ENCODE measurements at places on chromosomes 4 and X.

DNA sequence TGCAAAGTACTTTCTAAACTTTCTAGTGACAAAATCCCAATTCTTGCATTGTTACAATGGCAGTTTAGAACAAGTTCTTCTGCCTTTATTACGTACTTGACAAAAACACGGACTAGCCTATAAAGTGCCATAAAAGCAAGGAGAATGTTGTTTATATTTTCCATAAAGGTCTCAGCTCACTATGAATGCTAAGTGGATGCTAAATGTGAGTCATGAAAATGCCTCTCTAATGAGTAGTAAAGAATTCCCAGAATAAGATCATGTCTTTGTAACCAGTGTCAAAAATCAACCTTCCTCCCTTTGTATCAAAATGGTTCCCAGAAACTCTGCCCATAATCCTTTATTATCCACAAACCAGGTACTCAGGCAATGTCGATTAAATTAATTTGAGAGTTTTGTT is 539.8 kb upstream of the SLIT2 start:
- no peak for DNase-seq

DNA sequence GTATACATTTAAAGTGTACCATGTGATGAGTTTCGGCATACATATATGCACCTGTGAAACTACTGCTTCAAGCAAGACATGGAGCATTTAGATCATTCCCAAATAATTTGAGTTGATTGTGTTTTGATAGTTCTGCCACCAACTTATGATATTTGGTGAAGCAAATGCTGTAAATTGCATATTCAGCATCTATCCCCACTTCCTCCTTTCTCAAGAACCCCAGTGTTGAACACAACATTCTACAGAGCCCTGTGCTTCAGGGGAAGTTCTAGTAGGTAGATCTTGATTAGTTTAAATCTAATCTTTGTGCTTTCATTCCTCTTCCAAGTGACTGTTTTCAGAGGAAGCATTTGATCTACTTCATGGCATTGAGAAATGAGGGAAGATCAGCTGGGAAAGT is 5.4 kb upstream of the SHROOM3 start:
- DNase-seq, result no peak

GRCh38 chr4:87497578-87497977 is 31.6 kb downstream of the SPARCL1 start:
- DNase-seq, result no peak

GRCh38 chr4:122787940-122788339 is 38.7 kb upstream of the FGF2 start:
- no peak for DNase-seq

- DNase-seq, result no peak
These were observed 13.7 kb downstream of the DDX60 start for GRCh38 chr4:168304744-168305459.

- no peak for DNase-seq
These were observed 672.6 kb downstream of the CENPC start for GRCh38 chr4:66872661-66873060.

DNA sequence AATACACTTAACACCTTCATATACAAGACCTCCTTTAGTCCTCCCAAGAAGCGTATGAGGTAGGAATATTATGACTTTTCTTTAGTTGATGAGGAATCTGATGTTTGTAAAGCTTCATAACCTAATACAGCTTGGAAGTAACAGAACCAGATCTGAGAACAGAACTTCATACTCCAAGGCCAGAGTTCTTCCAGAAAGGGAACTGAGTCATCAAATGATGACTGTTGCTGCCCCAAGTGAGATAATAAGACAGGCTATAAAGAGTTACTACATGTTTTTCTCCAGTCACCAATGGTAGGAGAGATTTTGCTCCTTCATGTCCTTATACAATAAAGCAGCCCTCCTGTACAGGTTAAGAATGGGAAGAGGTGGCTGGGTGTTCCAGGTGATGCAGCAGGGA is 74.3 kb upstream of the ANXA3 start:
- DNase-seq, result no peak

GRCh38 chrX:67949270-67949669 is 405.4 kb downstream of the AR start:
- DNase-seq, result no peak

DNA sequence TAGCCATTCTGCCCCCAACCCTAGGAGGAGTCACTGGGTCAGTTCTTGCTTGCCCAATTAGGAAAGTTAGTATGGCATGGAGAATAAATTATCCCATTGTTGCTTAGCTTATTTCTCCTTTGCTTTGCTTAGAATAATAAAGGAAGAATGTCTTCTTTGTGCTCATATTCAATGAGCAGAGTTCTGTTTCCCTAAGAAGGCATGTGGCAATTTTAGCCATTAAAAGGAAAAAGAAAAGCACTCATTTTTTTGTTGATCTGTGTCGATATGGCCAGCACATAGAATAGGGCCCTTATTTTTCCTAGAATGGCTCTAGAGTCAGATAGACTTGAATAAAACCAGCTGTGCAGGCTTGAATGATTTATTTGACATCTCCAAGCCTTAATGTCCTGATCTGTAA is 166.4 kb upstream of the PPARGC1A start:
- DNase-seq, result no peak

GRCh38 chr4:99207069-99207743 is 11.8 kb downstream of the ADH6 start:
- no peak for DNase-seq

- DNase-seq, result no peak
These were observed 1.5 kb upstream of the NSD2 start for GRCh38 chr4:1869530-1870327.

- no peak for DNase-seq
These were observed 118.6 kb downstream of the PALLD start for GRCh38 chr4:168615294-168616065.

DNA sequence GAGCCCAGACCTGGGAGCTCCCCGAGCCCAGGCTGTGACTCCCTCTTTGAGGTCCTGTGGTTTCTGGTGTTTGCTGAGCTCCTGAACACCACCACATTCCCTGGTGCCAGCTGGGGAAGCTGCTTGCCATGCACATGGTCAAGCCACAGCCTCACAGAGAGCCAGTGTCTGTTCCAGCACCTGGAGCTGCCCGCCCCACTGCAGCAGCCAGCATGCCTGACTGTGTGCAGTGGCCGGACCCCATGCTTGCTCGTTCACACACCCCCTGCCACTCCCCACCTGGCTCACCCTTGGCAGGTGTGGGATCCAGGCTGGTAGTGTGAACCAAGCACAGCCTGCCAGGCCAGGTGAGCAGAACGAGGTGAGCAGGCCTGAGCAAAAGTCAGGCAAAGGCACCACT is 95.6 kb upstream of the FAM9C start:
- no peak for DNase-seq

DNA sequence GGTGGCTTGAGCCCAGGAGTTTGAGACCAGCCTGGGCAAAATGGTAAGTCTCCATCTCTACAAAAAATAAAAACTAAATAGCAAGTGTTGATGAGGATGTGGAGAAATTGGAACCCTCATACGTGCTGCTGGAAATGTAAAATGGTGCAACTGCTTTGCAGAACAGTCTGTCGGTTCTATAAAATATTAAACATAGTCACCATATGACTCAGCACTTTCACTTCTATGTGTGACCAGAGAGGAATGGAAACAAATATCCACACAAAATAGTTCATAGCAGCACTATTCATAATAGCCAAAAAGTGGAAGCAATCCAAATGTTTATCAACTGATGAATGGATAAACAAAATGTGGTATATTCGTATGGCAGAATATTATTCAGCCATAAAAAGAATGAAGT is 60.8 kb upstream of the FMR1 start:
- no peak for DNase-seq

DNA sequence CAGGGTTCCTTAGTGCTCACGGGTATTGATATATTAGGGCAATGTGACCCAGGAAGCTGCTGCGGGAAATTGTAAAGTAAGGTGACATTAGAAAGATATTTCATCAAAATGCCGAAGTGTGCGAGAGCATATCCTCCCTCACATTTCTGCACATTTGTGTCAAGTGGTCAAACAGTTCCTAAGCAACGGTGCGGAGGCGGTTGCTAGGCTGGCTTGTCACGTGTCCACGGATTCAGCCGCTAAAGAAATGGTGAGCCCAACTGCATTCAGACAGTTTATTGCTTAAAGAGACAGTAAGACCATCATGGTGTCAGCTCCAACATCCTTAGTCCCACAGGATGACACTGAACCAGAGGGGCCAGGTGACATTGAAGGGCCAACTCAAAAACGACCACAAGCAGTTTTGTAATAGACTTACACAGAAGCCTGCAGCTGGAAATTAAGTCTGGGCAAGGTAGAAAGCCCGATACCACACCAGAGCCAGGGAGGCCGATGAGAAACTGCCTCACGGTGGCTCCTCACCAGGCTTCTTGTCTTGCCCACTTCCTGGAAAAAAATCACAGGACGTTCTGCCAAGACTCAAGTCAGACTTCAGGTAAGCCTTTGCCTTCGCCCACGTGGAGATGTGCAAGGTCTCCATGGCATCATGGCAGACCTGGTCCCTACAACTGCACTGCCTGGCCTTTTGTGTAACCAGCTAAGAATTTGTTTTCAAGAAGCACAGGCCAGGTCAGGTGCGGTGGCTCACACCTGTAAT is 50.4 kb downstream of the USP11 start:
- no peak for DNase-seq

DNA sequence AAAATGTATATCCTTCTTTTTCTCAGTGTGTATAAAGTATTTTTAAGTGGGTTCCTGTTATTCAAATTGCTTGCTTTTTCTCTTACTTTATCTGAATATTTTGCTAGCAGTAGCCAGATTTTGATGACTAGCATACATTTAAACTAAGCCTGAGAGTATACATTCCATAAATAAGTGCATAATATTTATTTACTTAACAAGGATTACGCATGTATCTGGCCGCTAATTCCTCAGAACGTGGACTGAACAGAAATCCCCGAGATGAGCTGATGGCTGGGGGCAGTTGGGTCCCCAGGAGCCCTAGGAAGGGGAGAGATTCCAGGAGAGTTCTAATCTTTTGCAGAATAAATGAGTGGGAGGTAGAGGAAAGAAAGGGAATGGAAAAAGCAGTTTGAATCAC is 91.0 kb downstream of the PHOX2B start:
- no peak for DNase-seq

- no peak for DNase-seq
These were observed 69.9 kb downstream of the COX7B2 start for GRCh38 chr4:46839128-46839527.

DNA sequence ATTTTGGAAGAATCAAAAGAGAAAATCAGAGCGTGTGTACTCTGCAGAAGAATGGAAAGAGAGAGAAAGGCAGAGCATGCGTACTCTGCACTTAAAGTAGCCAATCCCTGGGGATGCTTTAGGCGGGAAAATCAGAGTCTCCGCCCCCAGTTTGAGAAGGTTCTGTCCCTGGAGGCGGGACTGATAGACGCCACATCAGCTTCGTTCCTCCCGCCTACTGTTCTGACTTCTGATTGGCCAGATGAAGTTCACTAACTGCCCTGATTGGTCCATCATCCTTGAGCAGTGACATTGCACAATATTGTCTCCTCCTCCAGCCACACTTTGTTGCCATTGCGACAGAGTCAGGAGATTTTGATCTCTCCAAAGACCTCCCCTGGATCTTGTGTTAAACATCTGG is 23.8 kb downstream of the SSX1 start:
- no peak for DNase-seq

DNA sequence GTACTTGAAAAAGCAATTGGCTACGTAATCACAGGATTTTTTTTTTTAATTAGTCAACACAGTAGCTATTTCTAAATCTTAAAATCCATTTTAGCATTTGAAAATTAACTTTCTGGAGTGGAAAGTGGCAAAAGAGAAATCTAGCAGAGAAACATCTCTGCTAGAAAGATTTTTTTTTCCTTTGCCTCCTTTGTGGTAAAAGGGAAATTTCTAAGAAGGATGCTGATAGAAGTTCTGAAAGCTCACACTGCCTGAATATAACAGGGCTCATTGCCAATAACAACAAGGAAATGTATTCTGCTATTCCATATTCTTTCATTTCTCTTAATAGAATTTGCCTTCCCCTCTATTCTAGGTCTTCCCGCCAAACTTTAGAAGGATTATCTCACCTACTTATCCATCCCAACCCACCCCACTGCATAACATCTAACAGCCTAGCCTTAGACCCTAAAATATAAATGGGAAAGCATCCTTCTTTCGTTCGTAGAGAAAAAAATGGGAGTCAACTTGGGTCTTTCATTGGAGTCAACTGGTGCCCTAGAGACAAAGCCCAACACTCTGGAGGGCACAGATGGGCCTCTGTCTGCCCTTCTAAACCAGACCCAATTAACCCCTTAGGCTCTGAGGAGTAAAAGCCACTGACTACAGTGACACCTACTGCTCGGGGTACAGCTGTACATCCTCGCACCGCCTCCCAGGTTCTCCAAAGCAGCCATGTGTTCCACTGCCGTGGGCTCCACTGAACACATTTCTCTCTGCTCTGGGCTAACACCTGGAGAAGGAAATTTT is 103.9 kb downstream of the MAML3 start:
- no peak for DNase-seq

GRCh38 chr4:36046026-36046425 is 198.3 kb downstream of the ARAP2 start:
- DNase-seq, result no peak

GRCh38 chrX:40852586-40852985 is 117.2 kb upstream of the MED14 start:
- no peak for DNase-seq

GRCh38 chr4:2334826-2335728 is 73.2 kb upstream of the MXD4 start:
- DNase-seq, result no peak

- no peak for DNase-seq
These were observed 80.5 kb upstream of the PPARGC1A start for GRCh38 chr4:23970201-23970850.

DNA sequence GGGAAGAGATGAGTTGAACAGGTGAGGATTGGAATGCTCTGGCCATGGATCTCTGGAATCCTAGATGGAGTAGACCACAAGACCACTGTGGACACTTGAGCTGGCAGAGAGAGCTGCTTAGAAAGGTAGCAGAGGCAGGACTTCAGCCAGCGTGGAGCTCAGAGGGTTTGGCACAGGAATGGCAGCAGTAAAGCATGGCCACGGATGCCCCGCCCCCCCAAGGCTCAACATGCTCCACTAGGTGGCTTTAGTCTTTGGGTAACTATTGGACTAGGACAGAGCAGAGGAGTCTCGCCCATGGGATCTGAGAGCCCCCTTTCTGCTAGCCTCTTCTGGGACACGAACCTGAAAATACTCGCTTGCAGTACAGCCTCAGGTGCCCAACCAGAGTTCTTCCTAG is 150.1 kb upstream of the NEIL3 start:
- no peak for DNase-seq

GRCh38 chrX:134599184-134599914 is 58.9 kb downstream of the PLAC1 start:
- no peak for DNase-seq

DNA sequence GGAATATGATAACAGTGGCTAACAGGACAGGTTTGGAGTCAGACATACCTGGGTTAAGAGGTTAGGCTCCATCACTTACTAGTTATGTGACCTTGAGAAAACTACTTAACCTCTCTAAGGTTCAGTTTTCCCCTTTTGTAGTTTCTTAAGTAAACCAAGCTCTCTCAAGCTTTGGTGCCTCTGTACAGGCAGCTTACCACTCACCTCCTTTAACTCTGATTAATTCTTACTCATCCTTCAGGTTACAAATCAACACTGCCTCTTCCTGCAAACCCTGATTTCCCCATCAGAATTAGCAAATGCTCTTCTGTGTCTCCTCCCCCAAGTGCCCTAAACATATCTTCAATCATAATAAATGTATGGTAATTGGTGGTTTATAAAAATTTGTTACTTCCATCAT is 3.5 kb upstream of the SERTM2 start:
- DNase-seq, result no peak

All from esophagus squamous epithelium (tissue), 5 donors.